ENCODE measurements at places on chromosomes 7 and 10.

DNA sequence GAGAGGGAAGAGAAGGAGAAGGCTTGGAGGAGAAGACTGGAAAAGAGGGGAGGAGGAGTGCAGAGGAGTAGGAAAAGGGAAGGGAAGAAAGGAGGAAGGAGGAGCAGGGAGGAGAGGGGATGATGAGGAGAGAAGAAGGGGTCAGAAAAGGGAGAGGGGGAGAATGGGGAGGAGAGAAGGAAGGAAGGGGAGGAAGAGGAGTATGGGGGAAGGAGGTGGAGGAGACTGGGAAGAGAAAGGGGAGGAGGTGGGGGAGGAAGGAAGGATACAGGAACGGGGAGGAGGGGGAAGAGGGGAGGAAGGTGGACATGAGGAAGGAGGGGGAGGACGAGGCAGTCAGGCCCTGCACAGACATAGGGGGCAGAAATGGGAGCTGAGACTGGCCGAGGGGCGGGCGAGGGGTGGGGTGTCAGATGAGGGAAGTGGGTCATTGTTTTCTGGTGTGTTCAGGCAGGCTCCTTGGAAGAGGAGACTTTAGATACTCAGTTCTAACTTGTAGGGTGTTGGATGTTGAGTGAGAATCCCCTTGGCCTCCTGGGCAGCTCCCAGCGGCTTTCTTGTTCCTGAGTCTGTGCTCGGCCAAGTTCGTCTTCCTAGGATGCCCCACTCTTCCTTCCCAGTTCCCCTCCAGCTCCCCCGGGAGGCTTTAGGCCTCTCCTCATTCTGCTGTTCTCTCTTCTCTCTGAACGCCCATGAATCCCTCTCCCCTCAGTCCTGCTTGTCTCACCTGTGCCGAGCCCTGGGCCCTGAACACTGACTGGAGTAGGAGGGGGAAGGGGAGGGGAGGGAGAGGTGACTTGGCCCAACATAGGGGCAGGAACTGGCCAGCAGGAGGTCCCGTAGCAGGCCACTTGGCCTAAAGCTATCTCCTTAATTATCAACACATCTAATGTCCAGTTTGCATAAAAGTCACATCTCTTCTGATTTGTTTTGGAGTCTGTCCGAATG lies 12.8 kb upstream of the CRHR2 start:
- DNase-seq = no peak

GRCh38 chr7:116354546-116355423 lies 144.4 kb downstream of the TES start:
- peak; percentile 98 for DNase-seq

DNA sequence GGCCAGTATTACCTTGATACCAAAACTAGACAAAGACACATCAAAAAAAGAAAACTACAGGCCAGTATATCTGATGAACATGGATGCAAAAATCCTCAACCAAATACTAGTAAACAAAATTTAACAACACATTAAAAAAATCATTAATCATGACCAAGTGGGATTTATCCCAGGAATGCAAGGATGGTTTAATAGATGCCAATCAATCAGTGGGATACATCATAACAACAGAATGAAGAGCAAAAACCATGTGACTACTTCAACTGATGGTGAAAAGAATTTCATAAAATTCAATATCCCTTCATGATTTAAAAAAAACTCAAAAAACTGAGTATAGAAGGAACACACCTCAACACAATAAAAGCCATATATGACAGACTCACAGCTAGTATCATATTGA lies 25.2 kb upstream of the UBN2 start:
- DNase-seq = no peak

DNA sequence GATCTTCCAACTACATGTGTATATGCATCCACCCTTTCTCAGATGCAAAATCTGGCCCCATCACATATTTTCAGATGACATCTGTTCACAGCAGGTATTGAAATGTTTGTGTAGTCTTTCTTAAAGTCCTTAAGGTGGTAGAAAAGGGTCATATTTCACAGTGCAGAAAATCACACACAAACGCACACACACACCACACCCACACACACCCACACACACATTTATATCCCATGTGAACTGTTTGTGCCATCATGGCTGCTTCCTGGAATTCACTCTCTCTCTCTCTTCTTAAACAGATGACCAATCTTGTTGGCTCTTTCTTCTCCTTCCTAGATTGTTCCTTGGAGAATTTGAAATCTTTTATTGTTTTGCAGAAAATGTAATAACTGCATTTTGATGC lies 663.0 kb upstream of the GRM3 start:
- no peak for DNase-seq

GRCh38 chr10:78504181-78504580 lies 470.5 kb downstream of the RPS24 start:
- DNase-seq = no peak

DNA sequence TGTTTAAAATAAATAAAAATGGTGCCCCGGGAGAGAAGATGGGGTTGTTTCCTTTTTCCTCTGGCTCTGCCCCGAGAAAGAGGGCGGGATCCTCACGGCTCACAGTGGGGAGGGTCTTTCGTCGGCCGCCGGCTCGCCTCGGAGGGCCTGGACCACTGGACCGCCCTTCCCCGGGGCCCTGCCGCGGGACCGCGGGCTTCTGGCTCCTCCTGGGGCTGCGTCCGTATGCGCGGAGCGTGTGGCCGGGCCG lies 3.5 kb upstream of the IGF2BP3 start:
- DNase-seq = no peak

GRCh38 chr10:113397047-113397446 lies 155.8 kb upstream of the HABP2 start:
- DNase-seq = no peak

- no peak for DNase-seq
Observed at GRCh38 chr7:71254751-71255150, 122.8 kb downstream of the GALNT17 start.

DNA sequence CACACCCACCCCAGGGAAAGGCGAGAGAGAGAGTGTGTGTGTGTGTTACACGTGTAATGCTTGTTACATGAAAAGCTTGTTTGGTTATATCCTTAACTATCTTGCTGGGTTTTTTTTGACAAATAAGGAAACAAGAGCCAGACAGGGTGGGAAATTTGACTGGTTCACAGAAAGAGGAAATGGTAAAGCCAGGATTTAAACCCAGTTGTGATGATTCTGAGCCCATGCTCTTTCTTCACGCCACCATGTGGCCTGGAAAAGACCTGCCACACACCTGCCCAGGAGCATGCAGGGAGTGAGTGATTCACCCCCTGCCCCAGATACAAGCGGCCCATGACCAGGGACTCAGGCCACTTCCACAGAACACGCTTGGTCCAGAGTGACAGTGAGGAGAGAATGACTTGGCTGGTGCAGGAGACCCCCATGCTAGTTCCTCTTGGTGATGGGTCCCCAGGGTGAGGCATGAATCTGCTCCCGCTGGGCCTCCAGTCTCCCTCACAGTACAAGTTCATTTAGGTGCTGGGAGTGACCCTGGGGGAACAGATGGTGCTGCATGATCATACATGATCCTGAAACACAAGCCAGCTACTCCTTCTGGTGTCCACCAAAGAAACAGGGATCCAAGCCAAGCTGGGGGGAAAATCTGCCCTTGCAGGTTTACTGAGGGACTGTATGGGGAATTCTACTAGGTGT lies 21.0 kb upstream of the EIF5AL1 start:
- DNase-seq = no peak

DNA sequence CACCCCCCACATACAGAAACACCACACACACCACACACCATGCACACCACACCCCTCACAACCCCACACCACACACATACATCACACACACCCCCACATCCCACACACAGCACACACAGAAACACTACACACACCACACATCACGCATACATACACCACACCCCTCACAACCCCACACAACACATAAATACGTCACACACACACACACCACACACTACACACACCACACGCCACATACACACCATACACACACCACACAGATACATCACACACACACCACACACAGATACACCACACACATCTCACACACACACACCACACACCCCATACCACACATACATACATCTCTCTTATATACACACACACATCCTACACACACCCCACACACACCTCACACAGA lies 126.2 kb downstream of the ANLN start:
- DNase-seq = no peak

- no peak for DNase-seq
Observed at GRCh38 chr7:120684463-120684862, 173.5 kb downstream of the TSPAN12 start.

DNA sequence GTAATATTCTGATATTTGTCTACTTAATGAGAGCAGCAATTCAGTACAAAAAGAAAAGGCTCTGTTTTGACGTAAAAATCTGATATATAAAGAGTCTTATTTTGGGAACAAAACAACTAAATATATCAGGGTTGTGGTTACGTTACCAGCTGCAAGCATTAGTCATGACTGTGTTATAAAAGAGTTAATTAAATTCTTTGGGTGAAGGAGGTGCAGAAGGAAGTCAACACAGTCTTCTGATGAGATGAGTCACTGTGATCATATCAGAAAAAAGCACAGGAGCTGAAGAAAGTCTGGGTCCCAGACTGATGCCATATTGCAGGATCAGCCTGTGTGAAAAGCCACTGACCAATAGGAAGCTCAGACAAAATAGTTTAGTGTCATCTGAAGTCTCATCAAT lies 234.3 kb upstream of the TEX47 start:
- DNase-seq = peak; percentile 67

- DNase-seq = peak; percentile 58
Observed at GRCh38 chr7:81415181-81415580, 354.7 kb downstream of the HGF start.

- DNase-seq = no peak
Observed at GRCh38 chr7:142876236-142876960, 9.1 kb downstream of the TRPV6 start.

DNA sequence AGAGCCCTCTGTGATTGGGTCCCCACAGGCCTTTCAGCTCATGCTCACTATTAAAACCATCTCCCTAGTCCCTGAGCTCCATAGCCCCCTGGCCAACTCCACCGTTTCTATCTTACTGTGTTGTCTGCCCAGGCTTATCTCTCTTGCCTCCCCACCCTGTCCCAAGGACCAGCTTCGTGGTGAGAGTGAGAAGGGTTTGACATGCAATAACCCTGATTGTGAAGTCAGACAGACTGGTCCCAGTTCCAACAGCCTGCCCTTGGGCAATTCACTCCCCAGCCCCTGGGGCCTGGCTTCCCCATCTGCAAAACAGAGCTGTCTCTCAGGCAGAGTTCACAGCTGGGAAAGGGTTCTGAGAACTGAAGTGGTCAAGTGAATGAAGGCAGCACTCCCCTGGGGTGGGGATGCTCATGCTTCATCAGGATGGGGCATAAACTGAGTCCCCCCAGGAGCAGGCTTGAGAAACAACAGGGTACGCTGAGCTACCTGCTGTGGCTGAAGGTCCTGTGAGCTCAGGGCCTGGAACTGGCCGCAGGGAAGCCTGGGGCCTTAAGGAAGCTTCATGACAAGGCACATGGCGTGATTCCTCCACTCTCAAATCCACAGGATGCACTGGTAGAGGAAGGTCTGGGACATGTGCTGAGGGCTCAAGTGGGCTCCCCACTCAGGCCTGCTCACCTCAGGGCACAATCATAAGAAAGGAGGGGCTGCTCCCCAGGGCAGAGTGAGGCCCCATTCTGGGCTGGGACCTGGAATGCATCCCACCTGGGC lies 1.8 kb upstream of the PPIF start:
- no peak for DNase-seq

GRCh38 chr7:89474456-89474855 lies 678.9 kb upstream of the TEX47 start:
- DNase-seq = no peak

DNA sequence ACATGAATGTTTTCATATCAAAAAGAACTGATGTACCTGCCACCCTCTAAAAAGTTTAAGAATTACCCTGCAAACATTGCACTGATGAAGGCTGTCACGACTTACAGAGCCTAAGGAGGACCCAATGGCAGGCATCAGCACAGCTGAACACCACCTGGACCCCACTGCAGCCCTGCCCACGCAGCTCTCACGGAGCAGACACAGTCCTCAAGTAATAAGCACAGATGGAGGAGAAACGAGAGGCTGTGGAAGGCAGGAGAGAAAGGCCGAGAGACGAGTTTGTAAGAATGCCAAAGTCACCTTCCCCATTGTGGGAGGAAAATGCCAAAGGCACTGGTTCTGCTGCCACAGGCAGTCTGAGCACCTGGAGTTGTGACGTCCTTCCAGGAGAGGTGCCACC lies 135.0 kb downstream of the DLG5 start:
- DNase-seq = no peak

- DNase-seq = no peak
Observed at GRCh38 chr10:117178190-117178589, 19.1 kb upstream of the KCNK18 start.

GRCh38 chr10:59606551-59606961 lies 103.1 kb downstream of the SLC16A9 start:
- DNase-seq = peak; percentile 66

GRCh38 chr10:32887481-32887880 lies 70.5 kb downstream of the ITGB1 start:
- no peak for DNase-seq

- no peak for DNase-seq
Observed at GRCh38 chr7:17391366-17391765, 92.9 kb downstream of the AHR start.

DNA sequence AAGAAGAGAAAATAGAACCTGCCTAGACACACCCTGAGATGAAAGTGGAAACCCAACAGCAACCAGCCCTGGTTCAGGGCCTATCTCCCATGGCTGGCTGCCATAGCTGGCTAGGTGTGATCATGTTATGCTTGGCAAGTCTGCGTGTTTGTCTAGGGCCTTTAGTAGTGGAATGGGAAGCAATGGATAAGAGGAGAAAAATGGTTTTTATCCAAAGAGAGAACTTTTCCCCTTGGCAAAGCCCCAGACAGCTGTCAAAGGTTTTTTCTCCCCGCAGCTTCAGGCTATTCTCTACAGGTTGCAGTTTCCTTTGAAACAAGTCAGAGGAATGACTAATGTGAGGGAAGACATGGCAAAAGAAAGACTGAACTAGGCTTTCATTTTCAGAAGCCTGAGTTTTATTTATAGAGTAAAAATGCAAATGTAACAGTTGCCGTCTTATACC lies 161.5 kb downstream of the SEMA3D start:
- peak; percentile 66 for DNase-seq

DNA sequence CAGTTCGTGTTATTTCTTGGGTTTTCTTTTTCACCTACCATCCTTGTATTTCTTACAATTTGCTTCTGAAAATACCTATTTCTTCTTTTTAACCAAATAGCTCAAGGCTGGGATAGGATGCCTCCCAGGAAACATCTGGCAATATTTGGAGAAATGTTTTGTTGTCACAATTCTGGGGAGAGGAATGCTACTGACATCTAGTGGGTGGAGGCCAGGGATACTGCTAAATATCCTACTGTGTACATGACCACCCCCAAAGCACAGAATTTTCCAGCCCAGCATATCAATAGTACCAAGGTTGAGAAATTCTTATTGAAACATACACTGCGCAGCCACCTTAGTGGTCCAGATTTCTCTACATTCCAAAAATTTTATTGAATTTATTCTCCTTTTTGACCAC lies 55.5 kb downstream of the CNTNAP2 start:
- no peak for DNase-seq

- DNase-seq = no peak
Observed at GRCh38 chr10:71429304-71429703, 32.6 kb downstream of the CDH23 start.

GRCh38 chr10:102196893-102197292 lies 29.2 kb upstream of the ELOVL3 start:
- peak; percentile 23 for DNase-seq
